Naive thymus-derived CD4-positive, alpha-beta T cell (primary cell): ENCODE measurements at places on chromosomes 1 and 21. TPM values are rescaled to one million over a fixed set of nuclear protein-coding genes. Genes with fewer than 3 reads are reported as not detected.
A peak's percentile ranks its signal among the peaks of the same experiment; 100 is the strongest.

GRCh38 chr21:41877901-41878830 is 978 bp downstream of the PRDM15 start:
- H3K4me1 ChIP-seq: peaks cover 9% of the 10 kb centered on the region
- no peaks in the 10 kb centered on the region for H3K27me3 ChIP-seq
- H3K4me3 ChIP-seq: peak overlapping the region; percentile 71
- H3K27ac ChIP-seq: peak overlapping the region; percentile 81

GRCh38 chr1:233065685-233066084 is 115.3 kb downstream of the NTPCR start:
- H3K27ac ChIP-seq: no peak overlapping the region
- H3K4me1 ChIP-seq: no peaks in the 10 kb centered on the region
- no peaks in the 10 kb centered on the region for H3K27me3 ChIP-seq
- peaks cover 4% of the 10 kb centered on the region for H3K36me3 ChIP-seq

- H3K36me3 ChIP-seq: no peaks in the 10 kb centered on the region
- H3K4me3 ChIP-seq: no peak overlapping the region
- H3K27ac ChIP-seq: no peak overlapping the region
These were observed 239.3 kb downstream of the KCNK2 start for GRCh38 chr1:215321802-215322201.

DNA sequence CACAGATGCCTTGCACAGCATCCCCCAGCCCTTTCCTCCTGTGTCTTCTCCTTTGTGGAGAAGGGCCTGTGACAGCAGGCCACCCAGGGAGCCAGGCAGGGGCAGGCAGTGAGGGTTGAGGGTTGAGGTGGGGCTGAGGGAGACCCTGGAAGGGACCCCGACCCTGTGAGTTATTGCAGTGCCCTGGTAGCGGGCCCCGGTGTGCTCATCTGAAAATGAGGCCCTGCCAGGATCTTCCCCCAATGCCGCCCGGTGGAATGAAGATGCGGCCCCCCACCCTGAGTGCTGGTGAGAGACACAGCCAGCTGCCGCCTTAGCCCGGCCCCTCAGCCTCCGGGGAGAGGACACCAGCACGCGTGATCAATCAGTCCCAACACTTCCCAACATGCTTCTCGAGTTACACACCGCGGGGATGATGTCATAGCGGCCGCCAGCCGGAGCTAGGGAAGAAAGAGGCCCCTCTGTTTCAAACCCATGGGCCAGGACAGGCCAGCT is 36.2 kb upstream of the ACTRT2 start:
- no peaks in the 10 kb centered on the region for H3K27me3 ChIP-seq
- no peak overlapping the region for H3K4me3 ChIP-seq
- no peaks in the 10 kb centered on the region for H3K36me3 ChIP-seq
- H3K27ac ChIP-seq: no peak overlapping the region

DNA sequence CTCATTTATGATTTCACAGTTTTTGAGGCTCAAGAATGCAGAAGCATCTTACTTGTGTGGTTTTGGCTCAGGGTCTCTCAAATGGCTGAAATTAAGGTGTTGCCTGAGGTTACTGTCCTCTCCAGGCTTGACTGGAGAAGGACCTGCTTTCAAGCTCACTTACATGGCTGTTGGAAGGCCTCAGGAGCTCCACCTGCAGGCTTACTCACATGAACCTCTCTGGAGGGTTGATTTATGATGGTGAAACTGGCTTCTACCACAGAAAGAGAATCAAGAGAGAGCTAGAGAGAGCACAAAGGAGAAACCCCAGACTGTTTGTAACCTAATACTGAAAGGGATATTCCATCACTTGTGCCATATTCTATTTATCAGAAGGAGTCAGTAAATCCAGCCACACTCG is 6.2 kb upstream of the KCNK2 start:
- no peak overlapping the region for H3K4me3 ChIP-seq
- H3K36me3 ChIP-seq: no peaks in the 10 kb centered on the region
- H3K4me1 ChIP-seq: no peaks in the 10 kb centered on the region
- H3K27me3 ChIP-seq: no peaks in the 10 kb centered on the region
- DNase-seq: no peak
- no peak overlapping the region for H3K27ac ChIP-seq

- no peaks in the 10 kb centered on the region for H3K4me1 ChIP-seq
- no peak overlapping the region for H3K27ac ChIP-seq
- no peaks in the 10 kb centered on the region for H3K27me3 ChIP-seq
- H3K4me3 ChIP-seq: no peak overlapping the region
These were observed 138.3 kb downstream of the CLEC20A start for GRCh38 chr1:178358456-178358855.

DNA sequence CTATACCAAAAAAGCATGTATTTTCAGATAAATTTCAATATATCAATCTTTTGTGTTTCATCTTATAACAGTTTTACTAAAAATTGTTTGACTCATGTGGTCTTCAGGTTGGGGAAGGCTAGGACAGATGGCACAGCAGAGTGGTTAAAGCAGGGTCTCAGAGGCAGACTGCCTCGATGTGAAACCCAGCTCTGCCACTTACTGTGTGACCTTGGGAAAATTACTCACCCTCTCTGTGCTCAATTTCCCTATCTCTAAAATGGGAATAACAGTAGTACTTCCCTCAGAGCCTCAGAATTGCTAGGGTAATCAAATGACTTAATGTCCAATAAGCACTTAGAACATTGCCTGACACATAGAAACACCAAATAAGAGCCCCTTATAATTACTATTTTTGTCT is 262.1 kb upstream of the FMN2 start:
- H3K36me3 ChIP-seq: no peaks in the 10 kb centered on the region
- H3K4me3 ChIP-seq: no peak overlapping the region
- H3K27ac ChIP-seq: no peak overlapping the region
- DNase-seq: no peak
- no peaks in the 10 kb centered on the region for H3K27me3 ChIP-seq

- no peak overlapping the region for H3K4me3 ChIP-seq
- DNase-seq: no peak
- H3K27ac ChIP-seq: no peak overlapping the region
- no peaks in the 10 kb centered on the region for H3K27me3 ChIP-seq
These were observed 243.2 kb upstream of the USP25 start for GRCh38 chr21:15486460-15487195.

GRCh38 chr1:229035748-229036082 is 235.2 kb upstream of the RAB4A start:
- no peak for DNase-seq
- H3K4me1 ChIP-seq: peaks cover 45% of the 10 kb centered on the region
- no peak overlapping the region for H3K27ac ChIP-seq

The BTBD19 gene
- total RNA-seq: 9.0 and 13.5 TPM in 2 replicates

The RPL11 gene
- 1,206 and 1,413 TPM in 2 replicates for total RNA-seq

The ILDR2 gene
- total RNA-seq: 0.35 TPM

The CAPN9 gene
- total RNA-seq: not detected

The LRRC71 gene
- total RNA-seq: not detected

The CLDN17 gene
- not detected for total RNA-seq

The FGR gene
- total RNA-seq: 24.3 TPM

The DNASE2B gene
- not detected for total RNA-seq

The HNRNPCL2 gene
- not detected for total RNA-seq
